ENCODE measurements at places on chromosomes 6 and 20.

GRCh38 chr6:165969184-165969583, 198.5 kb downstream of the TBXT start:
- DNase-seq, result no peak

DNA sequence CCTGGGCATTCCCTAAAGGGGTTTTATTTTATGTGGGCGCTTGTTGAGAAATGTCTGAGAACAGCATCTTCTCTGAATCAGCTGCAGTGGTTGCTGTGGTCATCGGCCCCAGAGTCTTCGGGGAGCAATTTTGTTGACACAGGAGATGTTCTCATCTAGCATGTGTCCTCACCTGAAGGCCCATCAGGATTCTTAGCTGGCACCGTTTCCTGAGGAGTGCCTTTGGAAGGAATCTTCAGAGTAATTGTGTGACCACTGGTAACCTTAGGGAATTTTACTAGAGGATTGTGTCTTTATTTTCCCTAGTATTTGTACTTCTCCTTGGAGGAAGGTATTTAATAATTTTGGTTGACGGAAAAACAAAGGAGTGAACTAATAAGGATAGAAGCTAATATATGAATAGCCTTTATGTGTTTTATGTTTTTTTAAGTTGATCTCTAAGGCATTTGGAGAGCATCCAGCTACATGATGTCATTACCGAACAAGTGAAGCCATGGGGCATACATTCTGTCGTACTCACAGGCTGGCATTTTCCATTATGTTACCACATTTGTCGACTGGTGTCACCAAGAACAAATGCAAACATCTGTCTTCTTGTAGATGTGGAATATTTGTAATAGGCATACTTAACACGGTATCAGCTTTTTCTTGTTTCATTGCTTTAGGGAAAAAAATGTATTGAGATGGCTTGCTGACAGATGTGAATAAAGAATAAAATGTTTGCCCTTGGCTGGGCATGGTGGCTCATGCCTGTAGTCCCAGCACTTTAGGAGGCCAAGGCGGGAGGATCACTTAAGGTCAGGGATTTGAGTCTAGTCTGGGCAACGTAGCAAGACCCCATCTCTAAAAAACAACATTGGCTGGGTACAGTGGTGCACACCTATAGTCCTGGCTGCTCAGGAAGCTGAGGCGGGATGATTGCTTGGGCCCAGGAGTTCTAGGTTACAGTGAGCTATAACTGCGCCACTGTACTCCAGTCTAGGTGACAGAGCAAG, 41.9 kb downstream of the TULP4 start:
- no peak for DNase-seq

DNA sequence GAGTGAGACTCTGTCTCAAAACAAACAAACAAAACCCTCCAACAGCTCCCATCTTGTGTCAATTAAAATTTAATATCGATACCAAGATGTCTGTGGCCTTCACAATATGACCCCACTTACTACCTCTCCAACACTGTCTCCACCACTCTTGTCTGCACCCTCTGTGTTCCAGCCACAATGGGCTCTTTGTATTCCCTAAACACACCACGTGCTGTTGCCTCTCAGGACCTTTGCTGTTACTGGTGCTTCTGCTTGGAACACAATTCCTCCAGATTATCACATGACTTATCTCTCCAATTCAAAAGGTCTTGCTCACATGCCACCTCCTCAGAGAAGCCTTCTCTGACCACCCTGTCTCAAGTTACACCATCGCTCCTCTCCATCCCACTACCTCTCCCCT, 6.0 kb upstream of the HCK start:
- no peak for DNase-seq

DNA sequence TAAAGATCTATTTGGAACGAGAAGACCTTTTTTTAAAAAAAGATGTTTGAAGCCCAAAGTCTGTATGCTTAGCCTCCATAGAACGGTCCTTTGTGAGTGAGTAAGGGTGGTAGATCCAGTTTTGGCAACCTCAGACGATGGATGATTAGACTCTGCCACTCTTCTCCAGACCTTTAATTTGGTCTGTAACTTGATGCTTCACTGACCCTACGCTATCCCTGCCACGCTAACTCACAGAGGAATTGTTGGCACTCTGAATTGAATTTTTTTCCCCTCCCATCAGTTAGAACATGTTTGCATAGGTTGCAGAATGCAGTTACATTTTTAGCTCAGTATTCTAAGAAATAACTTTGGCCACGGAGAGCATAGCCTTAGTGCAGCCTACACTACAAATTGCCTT, 15.8 kb upstream of the DEK start:
- no peak for DNase-seq

DNA sequence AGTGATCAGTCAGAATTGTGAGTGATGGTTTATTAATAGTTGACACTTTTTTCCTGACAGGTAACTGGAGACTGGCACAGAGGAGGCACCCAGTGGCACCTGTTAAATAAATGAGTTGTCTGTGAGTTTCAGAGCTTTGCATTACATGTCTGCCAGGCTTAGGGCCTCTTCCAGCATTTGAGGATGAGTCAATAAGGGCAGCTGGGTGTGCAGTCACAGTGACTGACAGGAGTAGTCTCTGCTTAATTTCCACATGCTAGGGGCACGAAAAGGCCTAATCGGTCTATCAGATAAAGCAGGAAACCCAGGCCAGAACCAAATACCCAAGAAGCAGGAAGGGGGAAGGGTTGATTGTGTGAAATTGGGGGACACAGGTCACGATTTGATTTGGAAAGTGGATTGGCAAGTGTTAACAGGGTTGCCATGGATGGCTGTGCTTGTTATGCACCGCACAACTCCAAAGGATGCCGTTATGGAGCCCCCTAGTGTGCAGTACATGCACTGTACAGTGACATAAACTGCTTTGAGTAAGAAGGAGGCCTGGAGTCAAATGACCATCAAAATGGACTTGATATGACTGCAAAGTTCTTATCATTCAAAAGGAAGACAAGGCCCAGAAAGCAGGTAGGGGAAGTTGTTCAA, 111.9 kb upstream of the GGTLC1 start:
- no peak for DNase-seq

GRCh38 chr6:13813026-13813425, 1.3 kb downstream of the MCUR1 start:
- no peak for DNase-seq

DNA sequence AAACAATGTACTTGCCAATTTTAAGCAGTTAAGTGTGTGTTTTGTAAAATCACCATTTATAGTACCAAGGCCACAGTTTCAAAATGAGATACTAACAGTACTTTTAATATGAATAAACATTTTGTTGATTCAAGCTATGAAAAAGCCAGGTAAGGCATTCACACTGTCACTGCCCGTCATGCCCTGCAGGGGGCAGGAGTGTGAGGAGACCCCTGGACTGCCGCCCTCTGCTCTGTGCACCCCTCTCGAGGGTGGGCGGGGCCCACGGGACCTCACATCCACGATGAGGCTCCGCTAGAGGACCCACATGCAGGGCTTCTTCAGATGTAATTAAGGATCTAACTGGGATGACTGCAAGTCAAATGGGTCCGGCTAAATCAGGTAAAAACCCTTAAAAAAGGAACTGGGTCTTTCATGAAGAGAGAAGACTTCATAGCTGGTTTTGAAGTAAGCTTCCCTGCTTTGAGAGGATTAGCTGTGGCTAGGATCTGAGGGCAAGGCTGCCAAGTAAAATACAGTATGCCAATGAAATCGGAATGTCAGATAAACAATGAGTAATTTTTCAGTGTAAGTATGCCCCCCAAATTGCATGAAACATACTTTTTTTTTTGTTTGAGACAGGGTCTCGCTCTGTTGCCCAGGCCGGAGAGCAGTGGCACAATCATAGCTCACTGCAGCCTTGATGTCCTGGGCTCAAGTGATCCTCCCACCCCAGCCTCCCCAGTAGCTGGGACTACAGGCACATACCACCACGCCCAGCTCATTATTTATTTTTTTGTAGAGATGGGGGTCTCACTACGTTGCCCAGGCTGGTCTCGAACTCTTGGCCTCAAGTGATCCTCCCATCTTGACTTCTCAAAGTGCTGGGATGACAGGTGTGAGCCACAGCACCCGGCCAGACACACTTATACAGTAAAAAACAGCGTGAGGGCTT, 18.7 kb downstream of the DIDO1 start:
- DNase-seq, result no peak
